ENCODE measurements at places on chromosomes 6 and 20. TPM values are rescaled to one million over a fixed set of nuclear protein-coding genes. Genes with fewer than 3 reads are reported as not detected.
A peak's percentile ranks its signal among the peaks of the same experiment; 100 is the strongest.

DNA sequence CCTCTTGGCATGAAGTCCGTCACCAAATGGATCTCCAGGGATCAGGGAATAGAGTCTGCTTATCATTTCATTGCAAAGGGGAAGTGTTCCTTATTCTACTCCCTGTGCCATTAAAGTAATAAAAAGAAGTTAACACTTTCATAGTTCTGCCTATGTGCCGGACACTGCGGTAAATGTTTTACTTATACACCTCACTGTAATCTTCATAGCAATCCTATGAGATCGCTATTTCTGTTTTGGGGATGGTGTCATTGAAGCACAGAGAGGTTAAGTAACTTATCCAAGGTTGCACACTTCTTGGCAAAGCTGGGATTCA, 177.7 kb downstream of the TSHZ2 start:
- H3K27ac ChIP-seq: no peak overlapping the region
- no peak for DNase-seq
- no peak overlapping the region for H3K4me3 ChIP-seq
- H3K27me3 ChIP-seq: no peaks in the 10 kb centered on the region
- H3K4me1 ChIP-seq: no peaks in the 10 kb centered on the region
- no peaks in the 10 kb centered on the region for H3K36me3 ChIP-seq

DNA sequence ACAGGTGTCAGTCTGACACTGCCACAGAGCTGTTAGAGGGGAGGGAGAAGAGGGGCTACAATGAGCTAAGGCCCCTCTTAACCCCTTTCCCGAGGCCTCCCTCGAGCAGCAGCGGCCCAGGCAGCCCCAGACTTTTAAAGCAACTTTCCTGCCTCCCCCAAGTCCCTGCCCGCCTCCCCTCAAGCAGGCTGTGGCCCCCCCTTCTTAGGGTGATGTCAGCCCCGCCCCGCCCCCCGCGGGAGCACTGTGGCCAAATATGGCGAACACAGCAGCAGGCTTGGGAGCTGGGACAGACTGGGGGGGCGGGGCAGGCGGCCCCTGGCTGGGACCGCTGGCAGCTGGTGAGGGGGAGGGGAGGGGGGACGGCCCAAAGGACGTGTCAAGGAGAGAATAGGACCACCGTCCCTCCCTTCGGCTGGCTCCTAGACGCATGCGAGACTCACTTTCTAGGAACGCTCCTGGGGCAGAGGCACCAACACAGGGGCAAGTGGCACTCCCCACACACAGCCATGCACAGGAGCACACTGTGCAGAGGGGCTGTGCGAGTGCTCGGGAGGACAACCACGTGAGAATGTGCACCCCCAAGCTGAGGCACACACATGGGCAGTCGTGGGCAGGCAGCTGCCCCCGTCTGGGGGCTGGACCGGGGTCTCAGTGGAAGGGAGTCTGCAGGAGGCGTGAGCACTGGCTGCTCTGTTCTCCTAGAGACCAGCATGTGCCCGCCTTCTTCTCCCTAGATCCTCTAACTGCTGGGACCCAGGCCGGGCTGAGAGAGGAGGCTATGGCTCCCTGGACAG, 6.7 kb downstream of the TEAD3 start:
- H3K4me3 ChIP-seq: peak overlapping the region; percentile 78
- DNase-seq: peak; percentile 88
- no peaks in the 10 kb centered on the region for H3K36me3 ChIP-seq
- H3K27me3 ChIP-seq: no peaks in the 10 kb centered on the region
- H3K27ac ChIP-seq: no peak overlapping the region
- H3K4me1 ChIP-seq: peaks cover 14% of the 10 kb centered on the region

DNA sequence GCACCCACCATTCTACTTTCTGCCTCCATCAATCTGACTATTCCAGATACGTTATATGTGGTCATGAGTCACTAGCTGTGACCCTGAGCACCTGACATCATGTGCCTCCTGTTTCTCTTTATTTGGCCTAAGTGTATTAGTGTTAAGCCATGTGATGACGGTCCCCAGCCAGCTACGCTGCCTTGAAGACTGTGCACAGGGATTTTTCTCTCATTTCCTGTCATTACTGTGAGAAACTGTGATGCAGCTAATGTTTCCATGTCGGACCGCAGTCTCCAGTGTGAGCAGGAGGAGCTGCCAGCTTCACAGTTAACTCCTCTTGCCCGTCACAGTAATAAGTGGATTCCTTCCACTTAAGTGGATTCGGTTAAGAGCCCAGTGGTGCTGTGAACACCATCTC, 9.9 kb upstream of the SPATS1 start:
- no peak for DNase-seq
- no peak overlapping the region for H3K4me3 ChIP-seq
- H3K27ac ChIP-seq: no peak overlapping the region
- H3K27me3 ChIP-seq: 0 out of 2 replicates have a peak, but pooled peaks cover 3% of the 10 kb centered on the region
- no peaks in the 10 kb centered on the region for H3K36me3 ChIP-seq

- no peak overlapping the region for H3K4me3 ChIP-seq
- peaks cover 24% of the 10 kb centered on the region for H3K36me3 ChIP-seq
- peak; percentile 75 for DNase-seq
Observed at GRCh38 chr20:63495741-63496595, 2.9 kb downstream of the EEF1A2 start.

- no peak overlapping the region for H3K27ac ChIP-seq
- no peaks in the 10 kb centered on the region for H3K27me3 ChIP-seq
- DNase-seq: no peak
- no peaks in the 10 kb centered on the region for H3K4me1 ChIP-seq
Observed at GRCh38 chr20:60152792-60153191, 194.6 kb downstream of the CDH26 start.

DNA sequence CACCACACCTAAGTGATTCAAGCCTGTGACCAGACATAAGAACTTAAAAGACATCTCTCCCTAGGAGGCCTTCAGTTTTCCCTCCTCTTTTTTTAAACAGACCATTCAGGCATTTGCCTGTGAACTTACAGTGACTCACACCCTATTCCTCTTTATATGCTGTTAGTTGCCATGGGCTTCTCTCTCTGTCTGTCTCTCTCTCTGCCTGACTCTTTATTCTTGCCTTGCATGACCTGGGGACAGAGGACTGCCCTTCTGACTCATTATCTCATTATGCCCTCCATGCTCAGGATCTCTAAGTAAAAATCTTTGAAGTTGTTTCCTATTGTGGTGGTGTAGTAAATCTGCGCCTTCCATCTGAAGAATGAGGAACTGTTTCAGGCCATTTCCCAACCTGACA, 442.2 kb upstream of the MAN1A1 start:
- H3K27me3 ChIP-seq: no peaks in the 10 kb centered on the region
- no peak for DNase-seq
- peaks cover 3% of the 10 kb centered on the region for H3K36me3 ChIP-seq
- H3K4me3 ChIP-seq: no peak overlapping the region
- H3K27ac ChIP-seq: no peak overlapping the region

PLN gene
- total RNA-seq: not detected

GRCh38 chr6:166499350-166500163, 86.9 kb downstream of the RAMACL start:
- H3K4me3 ChIP-seq: no peak overlapping the region
- DNase-seq: no peak
- no peak overlapping the region for H3K27ac ChIP-seq

DNA sequence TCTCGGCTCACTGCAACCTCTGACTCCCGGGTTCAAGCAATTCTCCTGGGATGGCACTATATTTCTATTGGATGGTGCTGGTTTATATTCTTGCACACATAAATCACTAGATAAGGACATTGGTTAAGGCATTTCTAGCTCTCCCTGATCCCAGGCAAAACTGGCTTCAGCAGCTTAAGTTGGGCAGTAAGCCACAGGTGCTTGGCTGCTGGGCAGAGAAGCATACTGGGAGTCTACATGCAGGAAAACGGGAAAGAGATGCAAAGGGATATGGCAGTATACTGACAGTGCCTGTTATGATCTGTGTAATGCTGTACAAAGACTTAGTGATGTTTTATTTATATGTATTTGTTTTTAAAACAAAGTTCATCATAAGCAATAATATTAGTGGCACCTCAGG, 33.3 kb upstream of the ZFP64 start:
- no peak overlapping the region for H3K27ac ChIP-seq
- H3K27me3 ChIP-seq: no peaks in the 10 kb centered on the region
- no peak overlapping the region for H3K4me3 ChIP-seq

NKAIN2 gene
- total RNA-seq: 0.29 TPM

GRCh38 chr20:40173872-40174271, 515.2 kb downstream of the MAFB start:
- H3K36me3 ChIP-seq: no peaks in the 10 kb centered on the region
- DNase-seq: no peak
- no peaks in the 10 kb centered on the region for H3K27me3 ChIP-seq

GRCh38 chr20:37274851-37275524, 13.4 kb upstream of the GHRH start:
- H3K4me1 ChIP-seq: no peaks in the 10 kb centered on the region
- no peak overlapping the region for H3K4me3 ChIP-seq
- H3K36me3 ChIP-seq: no peaks in the 10 kb centered on the region
- no peak overlapping the region for H3K27ac ChIP-seq
- DNase-seq: no peak
- H3K27me3 ChIP-seq: no peaks in the 10 kb centered on the region

DNA sequence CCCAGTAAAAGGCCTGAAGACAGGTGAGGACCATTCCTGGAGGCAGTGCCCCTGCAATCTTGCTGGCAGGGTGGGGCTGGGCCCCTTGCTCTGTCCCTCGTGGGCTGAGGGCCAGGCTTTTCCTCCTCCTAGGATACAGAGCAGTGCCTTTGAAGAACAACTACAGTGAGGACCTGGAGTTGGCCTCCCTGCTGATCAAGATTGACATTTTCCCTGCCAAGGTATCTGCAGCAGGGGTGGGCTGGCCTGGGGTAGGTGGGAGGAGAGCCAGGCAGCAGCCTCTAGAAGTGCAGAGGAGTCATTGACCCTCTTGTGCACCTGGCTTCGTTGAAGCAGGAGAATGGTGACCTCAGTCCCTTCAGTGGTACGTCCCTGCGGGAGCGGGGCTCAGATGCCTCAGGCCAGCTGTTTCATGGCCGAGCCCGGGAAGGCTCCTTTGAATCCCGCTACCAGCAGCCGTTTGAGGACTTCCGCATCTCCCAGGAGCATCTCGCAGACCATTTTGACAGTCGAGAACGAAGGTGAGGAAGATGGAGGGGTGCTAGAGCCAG, 36.5 kb downstream of the PLCG1 start:
- no peak overlapping the region for H3K27ac ChIP-seq
- peaks cover 71% of the 10 kb centered on the region for H3K36me3 ChIP-seq
- H3K4me1 ChIP-seq: peaks cover 3% of the 10 kb centered on the region
- DNase-seq: peak; percentile 14
- H3K4me3 ChIP-seq: no peak overlapping the region
- no peaks in the 10 kb centered on the region for H3K27me3 ChIP-seq

DNA sequence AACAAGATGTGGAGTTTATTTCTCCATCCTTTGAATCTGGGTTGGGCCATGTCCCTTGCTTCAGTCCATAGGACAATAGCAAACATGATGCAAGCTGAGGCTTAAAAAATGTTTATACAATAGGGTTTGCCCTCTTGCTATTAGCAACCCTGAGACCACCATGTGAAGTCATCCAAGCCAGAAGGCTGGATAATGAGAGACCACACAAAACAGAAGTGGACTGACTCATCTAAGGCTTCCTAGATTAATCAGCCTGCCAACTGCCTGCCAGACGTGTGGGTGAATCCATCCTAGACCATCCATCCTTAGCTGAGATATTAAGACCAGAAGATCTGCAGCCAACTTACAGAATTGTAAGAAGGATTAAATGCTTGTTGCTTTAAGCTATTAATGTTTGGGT, 38.1 kb upstream of the ISM1 start:
- H3K27ac ChIP-seq: no peak overlapping the region
- no peak overlapping the region for H3K4me3 ChIP-seq
- H3K27me3 ChIP-seq: no peaks in the 10 kb centered on the region
- H3K4me1 ChIP-seq: peaks cover 3% of the 10 kb centered on the region
- no peak for DNase-seq

GRCh38 chr20:3560578-3560977, 89.8 kb downstream of the ATRN start:
- no peak overlapping the region for H3K4me3 ChIP-seq
- no peaks in the 10 kb centered on the region for H3K36me3 ChIP-seq
- no peaks in the 10 kb centered on the region for H3K4me1 ChIP-seq
- DNase-seq: no peak
- no peaks in the 10 kb centered on the region for H3K27me3 ChIP-seq

DNA sequence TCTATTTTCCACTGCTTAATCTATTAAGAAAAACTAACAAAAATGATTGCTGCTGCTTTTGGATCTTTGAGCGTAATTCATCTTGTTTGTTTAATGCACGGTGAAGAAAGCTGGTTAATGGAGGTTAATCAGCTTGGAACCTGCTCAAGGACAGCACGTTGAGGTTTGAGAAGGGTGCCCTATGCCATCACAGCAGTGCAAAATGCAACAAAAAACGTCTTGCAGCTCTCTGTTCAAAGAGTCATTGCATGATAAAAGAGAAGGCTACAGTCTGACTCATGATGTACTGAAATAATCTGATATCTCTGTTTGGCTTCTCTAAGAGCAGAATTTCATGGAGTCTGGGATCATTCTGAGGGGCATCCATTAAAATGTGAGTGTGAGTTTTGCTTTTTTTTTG, 80.6 kb upstream of the PREP start:
- DNase-seq: no peak
- no peaks in the 10 kb centered on the region for H3K36me3 ChIP-seq
- H3K27ac ChIP-seq: no peak overlapping the region
- peaks cover under 1% of the 10 kb centered on the region for H3K4me1 ChIP-seq
- H3K4me3 ChIP-seq: no peak overlapping the region
- no peaks in the 10 kb centered on the region for H3K27me3 ChIP-seq

All from H9 (cell line).